Fibroblast of skin of back (primary cell): ENCODE measurements at places on chromosomes 1 and 21.

GRCh38 chr1:168343566-168343965 lies 62.9 kb downstream of the TBX19 start:
- no peak for DNase-seq

DNA sequence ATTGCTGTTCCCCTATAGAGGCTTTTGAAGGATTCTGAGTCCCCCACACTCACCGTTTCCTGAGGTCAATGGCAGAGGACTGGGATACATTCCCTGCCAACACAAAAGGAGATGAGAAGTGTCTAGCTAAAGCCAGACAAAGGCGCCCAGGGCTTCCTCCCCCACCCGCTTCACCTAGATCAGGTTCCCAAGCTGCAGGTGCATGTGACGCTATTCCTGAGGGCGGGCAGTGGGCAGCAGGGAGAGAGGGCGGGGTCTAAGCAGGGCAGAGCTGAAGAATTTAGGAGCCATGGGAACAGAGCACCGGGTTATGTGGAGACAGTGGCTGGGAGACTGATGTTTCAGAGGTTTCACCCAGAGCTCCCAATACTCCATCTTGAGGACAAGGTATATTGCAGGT lies 6.0 kb upstream of the ARHGEF2 start:
- DNase-seq, result no peak

DNA sequence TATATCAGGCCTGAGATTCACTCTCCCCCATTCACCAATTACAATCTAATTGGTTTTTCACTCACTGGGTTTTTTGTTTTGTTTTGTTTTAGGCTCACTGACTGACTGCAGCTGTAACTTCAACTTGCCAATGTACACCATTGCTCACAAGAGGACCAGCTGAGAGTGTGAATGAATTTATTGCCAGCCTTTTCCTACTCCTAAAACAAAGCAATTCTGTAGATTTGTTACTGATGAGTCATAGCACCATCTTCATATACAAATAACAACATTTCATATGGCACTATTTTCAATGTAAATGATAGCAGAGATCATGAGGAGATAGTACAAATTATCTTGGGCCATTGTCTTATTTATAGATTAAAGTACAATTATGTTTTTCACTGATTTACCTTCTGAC lies 76.0 kb upstream of the DPYD start:
- peak; percentile 28 for DNase-seq

DNA sequence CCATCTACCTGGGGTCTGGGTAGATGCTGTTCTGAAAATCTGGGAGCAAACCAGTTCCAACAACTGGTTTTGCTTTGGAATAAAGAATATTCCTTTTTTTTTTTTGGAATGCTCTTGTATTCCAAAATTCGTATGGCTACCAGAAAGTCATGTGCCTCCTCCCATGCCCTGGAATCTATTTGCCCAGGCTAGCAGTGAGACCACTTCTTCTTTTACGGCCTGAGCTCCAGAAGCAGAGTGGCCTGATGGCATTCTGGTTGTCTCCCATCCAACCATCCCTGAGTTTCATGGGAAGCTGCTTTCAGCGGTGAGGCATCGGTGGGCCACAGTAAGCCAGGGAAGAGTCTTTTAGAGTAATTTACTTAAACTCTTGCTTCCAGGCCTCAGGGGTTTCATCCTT lies 113.4 kb upstream of the RAB4A start:
- DNase-seq, result no peak

DNA sequence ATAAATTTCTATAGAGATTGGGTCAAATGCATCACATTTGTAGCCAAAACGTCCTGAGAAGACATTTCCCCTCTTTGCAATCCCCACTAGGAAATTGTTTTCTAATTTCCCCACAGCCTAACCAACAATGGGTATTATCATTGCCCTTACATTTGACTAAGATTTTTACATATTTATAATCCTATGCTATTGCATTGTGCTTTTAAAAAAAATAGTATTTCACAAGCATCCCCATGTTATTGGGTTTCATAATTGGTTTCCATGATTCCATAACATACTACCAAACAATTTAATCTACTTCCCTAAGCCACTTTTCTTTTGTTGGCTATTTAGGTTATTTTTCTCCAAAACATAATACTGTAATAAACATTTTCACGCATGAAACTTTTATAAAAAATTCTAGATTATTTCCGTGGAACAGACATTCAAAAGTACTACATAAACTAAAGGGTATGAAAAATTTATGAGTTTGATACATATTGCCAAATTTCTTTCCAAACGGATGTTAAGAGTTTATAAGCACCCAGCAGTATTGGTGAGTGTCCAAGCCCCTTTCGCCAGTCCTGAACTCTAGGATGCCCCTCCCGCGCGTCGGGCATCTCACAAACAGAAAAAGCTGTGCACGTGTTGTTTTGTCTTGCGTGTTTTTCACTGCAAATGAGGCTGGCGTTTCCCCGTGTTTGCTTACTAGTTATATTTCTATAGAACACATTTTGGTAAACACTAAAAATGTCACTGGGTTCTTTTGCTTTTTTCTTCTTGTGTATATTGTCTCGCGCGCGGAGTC lies 2.0 kb upstream of the LHX4 start:
- DNase-seq, result no peak

GRCh38 chr21:39908265-39908923 lies 41.2 kb downstream of the PCP4 start:
- DNase-seq, result no peak
